Activated naive CD8-positive, alpha-beta T cell treated with anti-CD3 and anti-CD28 coated beads, Interleukin-2, amount 10 ng/mL, durations not matched to agents 7 days and 5 days (primary cell): ENCODE measurements at places on chromosomes 7 and 10. TPM values are rescaled to one million over a fixed set of nuclear protein-coding genes. Genes with fewer than 3 reads are reported as not detected.
A peak's percentile ranks its signal among the peaks of the same experiment; 100 is the strongest.

- H3K36me3 ChIP-seq: peaks cover 7% of the 10 kb centered on the region
- no peak overlapping the region for H3K27ac ChIP-seq
- peaks cover 1% of the 10 kb centered on the region for H3K4me1 ChIP-seq
These were observed 21.6 kb upstream of the RPEL1 start for GRCh38 chr10:103224133-103224532.

GRCh38 chr10:6667679-6668270 lies 87.7 kb upstream of the PRKCQ start:
- H3K36me3 ChIP-seq: no peaks in the 10 kb centered on the region
- H3K4me1 ChIP-seq: peaks cover 22% of the 10 kb centered on the region

- no peak overlapping the region for H3K4me3 ChIP-seq
- peaks cover 38% of the 10 kb centered on the region for H3K4me1 ChIP-seq
- peak overlapping the region; percentile 17 for H3K27ac ChIP-seq
- DNase-seq: no peak
These were observed 18.5 kb downstream of the CHST12 start for GRCh38 chr7:2421943-2422310.

DNA sequence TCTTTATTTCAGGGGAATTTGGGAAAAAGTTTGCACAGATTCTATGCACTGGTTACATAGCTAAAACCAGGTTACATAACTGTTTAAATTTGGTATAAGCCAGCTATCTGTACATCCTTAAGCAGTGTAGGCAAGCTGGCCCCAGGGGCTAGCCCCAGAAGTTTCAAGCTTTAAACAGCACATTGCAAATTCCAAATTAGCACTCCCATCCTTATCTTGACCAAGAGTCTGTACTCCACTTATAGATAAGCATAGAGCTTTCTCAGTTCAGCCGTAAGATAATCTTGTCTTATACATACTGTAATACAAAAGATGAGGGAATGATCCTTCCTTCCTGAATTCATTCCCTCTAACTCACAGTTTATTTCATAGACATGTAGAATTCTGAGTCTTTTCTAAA lies 109.3 kb downstream of the SPAG6 start:
- peaks cover 6% of the 10 kb centered on the region for H3K4me1 ChIP-seq
- no peak overlapping the region for H3K27ac ChIP-seq
- H3K4me3 ChIP-seq: no peak overlapping the region
- no peak for DNase-seq
- peaks cover 3% of the 10 kb centered on the region for H3K27me3 ChIP-seq

DNA sequence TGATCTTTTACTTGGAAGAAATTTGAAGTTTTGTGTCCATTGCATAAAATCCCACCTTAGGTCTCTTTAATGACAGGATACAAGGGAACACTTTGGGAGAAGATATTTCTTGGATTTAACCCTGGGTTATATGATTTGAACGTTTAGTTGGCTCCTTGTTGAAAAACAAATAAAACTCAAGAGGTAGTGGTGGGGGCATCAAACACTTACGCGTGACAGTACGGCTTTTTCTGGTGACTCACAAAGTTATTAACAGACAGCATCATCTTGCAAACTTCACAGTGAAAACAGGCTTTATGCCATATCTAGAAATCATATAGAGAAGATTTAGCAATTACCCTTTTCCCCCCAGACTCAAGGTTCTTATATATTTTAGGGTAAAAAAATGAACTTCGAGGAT lies 699 bp downstream of the NRAP start:
- H3K36me3 ChIP-seq: peaks cover 3% of the 10 kb centered on the region
- H3K27me3 ChIP-seq: peaks cover 21% of the 10 kb centered on the region
- H3K27ac ChIP-seq: no peak overlapping the region
- H3K4me3 ChIP-seq: no peak overlapping the region

- no peak overlapping the region for H3K27ac ChIP-seq
- no peak overlapping the region for H3K4me3 ChIP-seq
- H3K36me3 ChIP-seq: no peaks in the 10 kb centered on the region
- DNase-seq: no peak
- H3K4me1 ChIP-seq: no peaks in the 10 kb centered on the region
These were observed 56.5 kb downstream of the SHTN1 start for GRCh38 chr10:116948530-116948870.

- peak overlapping the region; percentile 65 for H3K27ac ChIP-seq
- H3K4me3 ChIP-seq: no peak overlapping the region
- no peaks in the 10 kb centered on the region for H3K27me3 ChIP-seq
- H3K36me3 ChIP-seq: peaks cover 43% of the 10 kb centered on the region
- peaks cover 60% of the 10 kb centered on the region for H3K4me1 ChIP-seq
These were observed 200.9 kb downstream of the FAM107B start for GRCh38 chr10:14573666-14574261.

Gene GARIN1A
- 0.88 TPM for total RNA-seq

DNA sequence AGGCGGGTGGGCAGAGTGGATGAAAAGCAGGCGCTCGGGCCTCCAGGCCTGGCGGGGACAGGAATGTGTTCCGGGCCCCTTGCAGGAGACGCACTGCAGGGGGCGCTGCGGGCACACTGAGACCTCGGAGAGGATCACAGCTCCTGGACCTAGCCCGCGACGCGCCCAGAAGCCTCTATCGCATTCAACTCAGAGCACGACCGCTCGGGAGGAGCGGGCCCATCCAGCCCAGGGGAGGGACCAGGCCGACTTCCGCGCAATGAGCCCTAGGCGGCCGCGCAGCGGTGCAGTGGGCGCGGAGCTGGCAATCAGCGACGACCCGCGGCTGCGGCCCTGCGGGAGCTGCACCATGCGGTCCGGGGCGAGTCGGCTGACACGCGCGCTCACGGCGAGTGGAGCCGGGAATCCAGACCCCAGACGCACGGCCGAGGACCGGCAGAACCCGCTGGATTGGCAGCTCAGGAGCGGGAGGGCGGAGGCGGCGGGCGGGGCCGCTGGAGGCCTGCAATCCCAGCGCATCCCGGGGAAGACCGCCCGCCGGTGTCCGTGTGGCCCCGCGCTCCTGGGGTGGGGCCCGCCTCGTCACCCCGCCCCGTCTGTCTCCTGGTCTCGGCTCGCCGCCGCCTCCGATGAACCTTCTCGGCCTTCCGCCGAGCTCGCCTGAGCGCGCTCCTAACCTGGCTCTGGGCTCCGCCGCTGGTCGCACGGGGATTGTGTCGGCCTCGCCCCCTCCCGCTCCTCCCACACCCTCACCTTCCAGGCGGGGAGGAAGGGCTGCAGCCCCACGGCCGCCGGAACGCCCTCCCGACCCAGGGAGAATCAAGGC lies 33.5 kb upstream of the GRID1 start:
- peak overlapping the region; percentile 88 for H3K4me3 ChIP-seq
- no peaks in the 10 kb centered on the region for H3K27me3 ChIP-seq
- H3K4me1 ChIP-seq: peaks cover 13% of the 10 kb centered on the region
- peak overlapping the region; percentile 88 for H3K27ac ChIP-seq
- H3K36me3 ChIP-seq: no peaks in the 10 kb centered on the region
- DNase-seq: peak; percentile 97

GRCh38 chr10:3502673-3503072 lies 282.3 kb downstream of the KLF6 start:
- no peaks in the 10 kb centered on the region for H3K36me3 ChIP-seq
- no peaks in the 10 kb centered on the region for H3K4me1 ChIP-seq
- no peak for DNase-seq
- H3K4me3 ChIP-seq: no peak overlapping the region

Gene HOXA3
- total RNA-seq: not detected

GRCh38 chr10:43371418-43371817 lies at the start of gene FXYD4:
Gene FXYD4, plus strand, starts transcription at chr10:43371636. Its CDS starts 2,111 bp downstream, at chr10:43373747.
- DNase-seq: no peak
- peaks cover 13% of the 10 kb centered on the region for H3K4me1 ChIP-seq
- H3K27me3 ChIP-seq: no peaks in the 10 kb centered on the region

- H3K27ac ChIP-seq: no peak overlapping the region
- H3K4me1 ChIP-seq: peaks cover 4% of the 10 kb centered on the region
- peaks cover 45% of the 10 kb centered on the region for H3K27me3 ChIP-seq
These were observed 51.2 kb upstream of the LBX1 start for GRCh38 chr10:101280511-101280910.

DNA sequence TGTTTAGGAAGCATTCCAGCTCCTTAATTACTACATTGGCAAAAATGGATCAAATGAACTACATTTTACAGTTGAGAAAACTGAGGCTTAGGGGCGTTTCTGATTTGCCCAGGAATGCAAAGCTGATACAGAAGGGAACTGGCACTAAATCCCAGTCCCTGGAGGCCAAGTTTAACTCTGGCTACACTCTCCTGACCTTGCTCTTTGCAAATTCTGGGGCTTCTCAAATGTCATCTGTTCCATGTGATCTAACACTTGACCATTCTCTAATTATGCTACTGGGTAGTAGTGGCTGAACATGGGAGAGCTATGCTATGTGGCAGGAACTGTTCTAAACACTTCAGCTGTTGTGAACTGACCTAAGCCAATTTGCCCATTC lies 11.3 kb upstream of the HABP2 start:
- no peak for DNase-seq
- no peak overlapping the region for H3K27ac ChIP-seq
- H3K27me3 ChIP-seq: peaks cover 19% of the 10 kb centered on the region
- no peak overlapping the region for H3K4me3 ChIP-seq
- no peaks in the 10 kb centered on the region for H3K36me3 ChIP-seq

Gene NKX1-2
- not detected for total RNA-seq

- no peaks in the 10 kb centered on the region for H3K36me3 ChIP-seq
- H3K4me1 ChIP-seq: no peaks in the 10 kb centered on the region
- H3K27me3 ChIP-seq: no peaks in the 10 kb centered on the region
- no peak overlapping the region for H3K4me3 ChIP-seq
These were observed 303.0 kb upstream of the DKK1 start for GRCh38 chr10:52011118-52011517.

DNA sequence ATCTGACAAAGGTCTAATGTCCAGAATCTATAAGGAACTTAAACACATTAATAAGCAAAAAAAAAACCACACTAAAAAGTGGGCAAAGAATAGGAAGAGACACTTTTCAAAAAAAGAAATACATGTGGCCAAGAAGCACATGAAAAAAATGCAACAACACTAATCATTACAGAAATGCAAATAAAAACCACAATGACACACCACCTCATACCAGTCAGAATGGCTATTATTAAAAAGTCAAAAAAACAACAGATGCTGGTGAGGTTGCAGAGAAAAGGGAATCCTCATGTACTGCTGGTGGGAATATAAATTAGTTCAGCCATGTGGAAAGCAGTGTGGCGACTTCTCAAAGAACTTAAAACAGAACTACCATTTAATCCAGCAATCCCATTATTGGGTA lies 119.0 kb downstream of the LMBR1 start:
- peaks cover 17% of the 10 kb centered on the region for H3K4me1 ChIP-seq
- H3K4me3 ChIP-seq: no peak overlapping the region
- H3K36me3 ChIP-seq: peaks cover 30% of the 10 kb centered on the region
- DNase-seq: no peak
- no peak overlapping the region for H3K27ac ChIP-seq

GRCh38 chr7:108324053-108325038 lies 131.9 kb downstream of the NRCAM start:
- DNase-seq: no peak
- H3K36me3 ChIP-seq: no peaks in the 10 kb centered on the region
- H3K27me3 ChIP-seq: no peaks in the 10 kb centered on the region
- H3K4me1 ChIP-seq: peaks cover 15% of the 10 kb centered on the region
- no peak overlapping the region for H3K4me3 ChIP-seq

- H3K36me3 ChIP-seq: peaks cover 11% of the 10 kb centered on the region
- H3K27me3 ChIP-seq: no peaks in the 10 kb centered on the region
- no peak overlapping the region for H3K4me3 ChIP-seq
- no peak overlapping the region for H3K27ac ChIP-seq
- no peak for DNase-seq
- H3K4me1 ChIP-seq: peaks cover 2% of the 10 kb centered on the region
These were observed 11.3 kb upstream of the STMP1 start for GRCh38 chr7:135650831-135651573.

DNA sequence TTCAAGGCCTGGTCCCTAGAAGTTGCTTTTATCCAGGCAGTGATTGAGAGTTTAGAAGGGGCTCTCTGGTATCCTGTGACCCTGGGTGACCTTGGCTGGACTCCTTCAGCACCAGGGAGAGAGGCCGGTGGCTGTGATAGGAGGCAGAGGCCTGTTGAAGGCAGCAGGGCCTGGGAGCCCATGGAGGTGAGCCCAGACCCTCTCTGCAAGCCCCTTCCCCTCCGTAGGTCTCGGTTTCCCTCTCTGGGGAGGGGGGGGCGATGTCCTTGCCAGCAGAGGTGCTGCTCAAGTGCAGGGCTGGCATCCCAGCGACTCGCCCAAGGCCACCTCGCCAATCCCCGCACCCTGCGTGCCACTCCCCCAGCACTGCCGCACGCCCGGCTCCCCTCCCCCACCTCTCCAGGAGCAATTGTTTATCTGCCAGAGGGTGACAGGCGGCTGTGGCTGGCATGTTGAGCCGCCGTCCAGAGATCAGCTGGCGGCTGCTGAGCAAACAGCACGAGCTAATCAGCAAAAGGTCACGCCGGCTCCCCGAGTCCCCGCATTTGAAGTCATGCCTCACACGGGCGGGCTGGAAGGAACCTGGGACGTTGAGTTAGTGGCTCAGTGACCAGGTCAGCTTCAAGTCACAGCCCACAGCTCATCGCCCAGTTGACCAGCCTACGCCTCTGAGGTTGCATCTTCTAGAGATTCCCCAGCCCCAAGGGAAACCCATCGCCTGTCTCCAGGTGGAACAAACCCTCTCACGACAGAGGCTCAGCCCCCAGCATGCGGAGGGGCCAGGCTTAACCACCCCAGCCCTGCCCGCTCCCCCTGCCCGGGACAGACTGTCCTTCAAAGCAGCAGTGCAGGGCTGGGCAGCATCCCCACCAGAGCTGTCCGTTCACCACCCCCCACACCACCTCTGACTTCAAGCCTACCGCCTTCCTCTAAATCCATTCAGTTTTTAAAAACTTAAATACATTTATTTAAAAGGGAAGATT lies 43.7 kb downstream of the ELFN1 start:
- no peak overlapping the region for H3K27ac ChIP-seq
- H3K4me1 ChIP-seq: peaks cover 1% of the 10 kb centered on the region
- peaks cover 2% of the 10 kb centered on the region for H3K27me3 ChIP-seq
- H3K4me3 ChIP-seq: no peak overlapping the region
- H3K36me3 ChIP-seq: no peaks in the 10 kb centered on the region
- DNase-seq: no peak

Gene ODAD2
- total RNA-seq: not detected

DNA sequence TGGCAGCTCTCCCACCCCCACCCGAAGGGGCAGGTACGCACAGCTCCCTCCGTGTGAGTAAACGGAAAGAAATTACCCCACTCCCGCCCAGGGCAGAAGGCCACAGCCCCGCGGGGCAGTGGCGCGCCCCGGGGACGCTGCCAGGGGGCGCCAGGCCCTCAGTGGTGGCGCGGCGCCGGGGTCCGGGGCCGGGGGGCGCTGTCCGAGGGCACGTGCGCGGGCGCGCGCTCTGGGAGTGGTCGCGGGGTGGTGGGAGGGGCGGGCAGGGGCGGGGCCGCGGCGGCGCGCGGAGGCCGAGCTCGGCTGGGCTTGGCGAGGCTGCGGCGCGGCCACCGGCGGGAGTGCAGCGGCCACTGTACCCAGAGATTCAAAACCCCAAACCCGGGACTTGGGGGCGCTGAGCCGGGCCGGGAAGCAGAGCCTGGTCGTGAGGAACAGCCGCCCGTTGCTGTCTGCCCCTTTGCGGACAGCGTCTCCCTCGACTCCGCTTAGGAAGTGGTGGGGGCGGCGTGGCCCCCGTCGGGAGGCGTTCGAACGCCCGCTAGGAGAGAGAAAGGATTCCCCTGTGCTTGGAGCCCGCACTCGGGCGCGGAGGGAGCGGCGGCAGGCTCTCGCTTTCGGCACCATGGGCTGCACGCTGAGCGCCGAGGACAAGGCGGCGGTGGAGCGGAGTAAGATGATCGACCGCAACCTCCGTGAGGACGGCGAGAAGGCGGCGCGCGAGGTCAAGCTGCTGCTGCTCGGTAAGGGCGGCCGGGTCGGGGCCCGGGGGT lies at the start of gene GNAI1:
Gene GNAI1 (plus strand): TSS at position 296 of the 773 bp plus-strand sequence. CDS start 330 bp downstream, at position 626.
- DNase-seq: peak; percentile 55
- H3K4me1 ChIP-seq: peaks cover 9% of the 10 kb centered on the region
- no peak within 1 kb of the TSS for H3K27ac ChIP-seq

Gene CYP3A4
- total RNA-seq: not detected
